ENCODE measurements at places on chromosomes 3 and 15.

GRCh38 chr3:129629011-129629410 is 22.5 kb upstream of the PLXND1 start:
- DNase-seq = no peak

DNA sequence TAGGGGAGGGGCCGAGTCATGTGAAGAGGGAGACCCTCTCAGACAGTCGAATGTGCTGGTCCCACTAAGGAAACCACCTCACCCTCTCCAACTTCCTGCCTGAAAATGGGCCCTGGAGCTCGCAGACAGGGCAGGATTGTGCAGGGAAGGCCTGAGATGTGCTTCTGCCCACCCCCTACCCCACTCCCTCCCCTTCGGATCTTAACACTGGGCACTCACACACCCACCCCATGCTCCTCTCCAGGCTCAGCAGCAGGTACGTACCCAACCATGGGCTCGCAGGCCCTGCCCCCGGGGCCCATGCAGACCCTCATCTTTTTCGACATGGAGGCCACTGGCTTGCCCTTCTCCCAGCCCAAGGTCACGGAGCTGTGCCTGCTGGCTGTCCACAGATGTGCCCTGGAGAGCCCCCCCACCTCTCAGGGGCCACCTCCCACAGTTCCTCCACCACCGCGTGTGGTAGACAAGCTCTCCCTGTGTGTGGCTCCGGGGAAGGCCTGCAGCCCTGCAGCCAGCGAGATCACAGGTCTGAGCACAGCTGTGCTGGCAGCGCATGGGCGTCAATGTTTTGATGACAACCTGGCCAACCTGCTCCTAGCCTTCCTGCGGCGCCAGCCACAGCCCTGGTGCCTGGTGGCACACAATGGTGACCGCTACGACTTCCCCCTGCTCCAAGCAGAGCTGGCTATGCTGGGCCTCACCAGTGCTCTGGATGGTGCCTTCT is 20.0 kb downstream of the ATRIP start:
- no peak for DNase-seq

DNA sequence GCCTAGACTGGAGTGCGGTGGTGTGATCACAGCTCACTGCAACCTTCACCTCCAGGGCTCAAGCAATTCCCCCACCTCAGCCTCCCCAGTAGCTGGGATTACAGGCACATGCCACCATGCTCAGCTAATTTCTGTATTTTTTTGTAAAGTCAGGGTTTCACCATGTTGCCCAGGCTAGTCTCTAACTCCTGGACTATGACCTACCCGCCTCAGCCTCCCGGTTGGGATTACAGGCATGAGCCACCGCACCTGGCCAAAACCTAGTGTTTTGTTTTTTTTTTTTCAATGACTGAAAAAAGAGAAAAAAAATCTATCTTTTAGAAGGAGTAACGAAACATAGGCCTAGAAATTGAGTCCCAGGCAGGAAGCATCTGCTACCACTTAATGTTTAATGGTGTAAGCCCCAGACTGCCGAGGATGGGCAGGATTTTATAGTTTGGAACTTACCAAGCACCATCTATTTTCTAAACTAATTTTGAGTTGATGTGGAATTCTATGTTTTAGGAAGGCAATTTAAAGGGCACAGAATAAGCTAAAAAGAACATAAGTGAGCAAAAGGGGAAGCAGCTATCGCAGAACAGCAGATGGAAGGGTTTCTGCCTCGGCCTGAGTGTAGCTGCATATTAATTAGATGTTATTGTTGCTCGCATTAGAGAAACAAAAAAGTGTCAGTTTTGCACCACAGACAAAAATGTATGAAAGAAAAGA is 24.2 kb upstream of the CA12 start:
- DNase-seq = no peak

DNA sequence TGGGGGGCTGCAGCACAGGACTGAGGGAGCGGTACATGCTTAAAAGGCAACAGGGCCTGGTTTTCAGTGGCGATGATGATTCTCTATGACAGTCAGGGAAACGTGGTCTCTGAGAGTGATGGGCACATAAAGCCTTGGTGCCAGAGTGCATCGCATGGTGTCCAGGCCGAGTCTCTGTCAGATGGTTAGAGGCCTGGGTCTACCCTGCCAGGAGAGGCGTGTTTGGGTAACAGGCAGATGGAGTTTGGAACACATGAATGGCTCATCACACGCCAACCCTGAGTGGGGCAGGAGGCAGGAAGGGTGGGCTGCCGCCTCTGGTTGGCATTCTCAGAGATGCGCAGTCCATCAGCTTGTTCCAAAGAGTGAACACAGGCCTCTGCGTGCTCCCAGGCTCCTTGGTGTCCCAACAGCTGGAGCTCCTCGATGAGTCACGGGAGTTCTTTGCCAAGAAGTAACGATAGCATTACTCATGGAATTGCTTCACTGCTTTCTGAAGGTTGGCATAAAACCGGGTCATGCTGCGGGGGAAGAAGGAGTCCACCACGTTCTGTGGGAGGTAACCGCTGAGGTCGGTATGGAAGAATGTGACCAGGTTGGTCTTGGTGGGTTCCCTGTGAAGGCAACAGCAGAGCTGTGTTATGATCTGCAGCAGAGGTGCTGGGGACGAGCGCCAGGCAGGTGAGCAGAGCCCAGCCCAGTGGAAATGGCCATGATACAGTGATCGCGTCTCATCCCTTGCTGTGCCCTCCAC is 11.0 kb downstream of the STARD5 start:
- peak; percentile 93 for DNase-seq

DNA sequence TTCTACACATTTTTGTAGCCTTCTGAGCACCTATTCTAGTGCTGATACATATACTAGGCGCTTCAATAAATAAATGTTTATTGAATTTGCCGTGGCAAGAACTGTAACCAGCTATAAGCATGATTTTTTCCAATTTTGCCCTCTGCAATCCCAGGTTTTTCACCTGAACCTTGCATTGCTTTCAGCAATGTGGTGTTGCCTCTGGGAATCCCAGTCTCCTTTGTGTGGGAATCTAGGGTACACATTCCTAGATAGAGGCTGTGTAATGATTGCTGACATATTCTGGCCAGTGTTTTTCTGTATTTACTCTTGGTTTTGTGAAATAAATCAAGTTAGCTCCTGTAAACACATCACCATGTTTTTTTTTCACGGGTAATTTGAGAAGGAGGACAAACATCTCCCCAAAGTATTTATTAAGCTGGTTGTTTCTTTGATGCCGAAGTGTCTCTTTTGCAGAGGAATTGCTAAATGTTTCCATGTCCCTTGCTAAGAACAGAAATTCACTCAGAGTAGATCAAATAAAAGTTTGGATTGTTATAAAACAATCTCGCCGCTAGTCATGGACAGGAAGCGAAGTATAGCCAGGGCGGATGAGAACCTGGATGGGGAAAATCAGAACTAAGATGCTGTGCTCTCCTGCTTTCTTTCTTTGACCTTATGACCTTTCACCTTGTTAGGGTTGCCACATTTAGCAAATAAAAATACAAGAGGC is 1.2 kb downstream of the CFAP91 start:
- DNase-seq = no peak

- DNase-seq = no peak
Observed at GRCh38 chr3:120909602-120909878, 1.5 kb downstream of the STXBP5L start.

Measured in HT1080 (cell line).